ENCODE measurements at places on chromosomes 6 and 20.
A peak's percentile ranks its signal among the peaks of the same experiment; 100 is the strongest.

- DNase-seq, result no peak
Measured at GRCh38 chr20:22904386-22904785, 130.7 kb upstream of the SSTR4 start.

GRCh38 chr6:170575250-170575649 lies 9.2 kb downstream of the PDCD2 start:
- no peak for DNase-seq

- DNase-seq, result no peak
Measured at GRCh38 chr6:32551410-32551809, 21.3 kb upstream of the HLA-DRB5 start.

DNA sequence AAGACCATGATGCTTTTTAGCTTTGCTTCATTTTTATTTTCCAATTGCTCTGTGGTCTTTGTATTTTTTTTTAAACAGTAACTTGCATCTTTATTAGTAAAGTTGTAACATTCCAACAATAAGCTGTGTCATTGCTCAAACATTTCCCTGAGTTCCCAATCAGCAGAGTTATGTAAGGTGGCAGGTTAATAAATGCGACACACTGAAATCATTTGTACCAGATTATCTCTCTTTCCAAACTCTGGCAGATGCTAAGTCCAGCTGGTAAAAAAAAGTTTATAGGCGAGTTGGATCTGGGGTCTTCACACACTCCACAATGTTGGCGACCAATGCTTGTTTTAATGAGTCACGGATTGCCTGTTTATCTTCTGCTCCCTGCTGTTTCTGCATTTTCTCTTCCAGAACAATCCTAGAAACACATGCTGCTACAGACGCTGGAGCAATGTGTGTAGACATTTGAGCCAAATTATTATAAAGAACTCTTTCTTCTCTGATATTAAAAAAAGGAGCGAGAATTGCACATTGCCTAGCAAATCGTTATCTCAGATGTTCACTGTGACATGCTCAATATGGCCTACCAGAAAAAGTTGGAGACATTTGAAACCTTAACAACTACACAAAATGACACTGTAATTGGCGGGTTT lies 113.6 kb upstream of the IFNGR1 start:
- no peak for DNase-seq

- no peak for DNase-seq
Measured at GRCh38 chr20:39082622-39083398, 120.7 kb downstream of the DHX35 start.

GRCh38 chr6:111837007-111837406 lies 36.2 kb downstream of the FYN start:
- DNase-seq, result no peak

GRCh38 chr20:34979366-34980153 lies 23.9 kb downstream of the MYH7B start:
- no peak for DNase-seq

GRCh38 chr20:10591946-10592521 lies 81.8 kb downstream of the JAG1 start:
- no peak for DNase-seq

DNA sequence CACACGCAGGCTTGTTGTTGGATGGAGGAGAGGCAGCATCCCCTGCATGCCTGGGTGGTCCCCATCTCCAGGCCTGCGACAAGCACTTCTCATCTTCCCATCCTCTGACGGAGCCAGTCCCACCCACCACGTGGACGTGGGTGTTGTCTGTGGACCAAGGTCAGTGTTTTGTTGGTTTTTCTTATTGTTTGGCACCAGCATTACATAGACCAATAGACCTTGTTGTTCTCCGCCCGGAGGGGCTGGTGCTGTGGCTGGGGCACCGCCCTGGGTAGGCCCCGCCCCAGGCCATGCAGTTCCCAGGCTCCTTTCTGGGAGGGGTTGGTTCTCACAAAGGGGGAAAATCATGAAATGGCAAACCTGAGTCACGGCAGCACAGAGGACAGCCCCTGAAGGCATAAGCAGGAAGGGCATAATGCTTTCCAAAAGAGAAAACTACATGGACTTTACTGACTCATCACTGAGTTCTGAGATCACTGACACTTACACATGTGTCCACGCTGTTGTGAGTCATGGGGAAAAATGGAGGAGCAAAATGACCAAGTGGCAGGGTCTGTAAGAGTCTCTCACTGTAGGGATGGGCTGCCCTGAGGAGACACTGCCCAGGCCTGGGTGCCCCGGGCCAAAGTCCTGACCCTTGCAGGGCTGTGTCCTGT lies 90.8 kb downstream of the THBS2 start:
- no peak for DNase-seq

GRCh38 chr20:46151936-46152335 lies 33.8 kb downstream of the CD40 start:
- no peak for DNase-seq

GRCh38 chr6:27502508-27503435 lies 29.9 kb upstream of the ZNF184 start:
- peak; percentile 45 for DNase-seq

GRCh38 chr6:154440022-154440421 lies 70.5 kb downstream of the CNKSR3 start:
- DNase-seq, result no peak

DNA sequence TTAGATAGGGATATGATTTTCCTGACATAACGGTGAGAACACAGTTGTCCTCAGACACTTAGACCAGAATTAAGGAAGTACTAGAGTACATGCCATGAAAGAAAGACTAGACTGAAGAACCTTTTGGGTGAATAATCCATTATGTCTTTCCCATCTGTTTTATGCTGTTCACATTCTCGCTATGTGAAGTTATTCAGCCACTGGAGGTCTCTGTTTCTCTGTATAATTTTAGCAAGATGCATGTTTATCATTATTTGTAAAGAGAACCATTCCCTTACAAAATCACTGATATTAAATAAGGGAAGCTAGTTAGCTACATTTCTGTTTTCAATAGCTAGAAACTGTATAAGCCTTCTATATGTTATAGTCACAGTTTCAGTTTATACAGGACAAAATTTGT lies 391.9 kb downstream of the CD109 start:
- DNase-seq, result no peak

DNA sequence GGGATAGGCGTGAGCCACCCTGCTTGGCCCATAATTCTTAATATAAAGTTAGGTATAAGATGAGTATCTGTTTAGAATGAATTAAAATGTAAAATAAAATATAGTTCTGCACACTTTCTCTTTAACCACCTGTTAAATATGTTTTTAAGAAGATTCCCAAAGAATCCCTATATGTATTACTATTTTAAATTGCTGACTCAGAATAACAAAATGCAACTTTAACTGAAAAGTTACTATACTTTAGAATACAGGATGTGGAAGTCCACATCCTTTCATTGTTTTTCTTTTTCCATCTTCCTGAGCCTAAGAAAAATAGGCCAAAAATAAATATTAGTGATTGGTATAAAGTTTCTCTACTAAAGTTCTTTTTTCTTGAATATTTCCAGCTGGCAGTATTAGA lies 325.6 kb upstream of the EYS start:
- no peak for DNase-seq

GRCh38 chr6:157170535-157170934 lies 152.8 kb downstream of the TMEM242 start:
- DNase-seq, result no peak

- DNase-seq, result no peak
Measured at GRCh38 chr6:793261-793660, 100.3 kb upstream of the EXOC2 start.

DNA sequence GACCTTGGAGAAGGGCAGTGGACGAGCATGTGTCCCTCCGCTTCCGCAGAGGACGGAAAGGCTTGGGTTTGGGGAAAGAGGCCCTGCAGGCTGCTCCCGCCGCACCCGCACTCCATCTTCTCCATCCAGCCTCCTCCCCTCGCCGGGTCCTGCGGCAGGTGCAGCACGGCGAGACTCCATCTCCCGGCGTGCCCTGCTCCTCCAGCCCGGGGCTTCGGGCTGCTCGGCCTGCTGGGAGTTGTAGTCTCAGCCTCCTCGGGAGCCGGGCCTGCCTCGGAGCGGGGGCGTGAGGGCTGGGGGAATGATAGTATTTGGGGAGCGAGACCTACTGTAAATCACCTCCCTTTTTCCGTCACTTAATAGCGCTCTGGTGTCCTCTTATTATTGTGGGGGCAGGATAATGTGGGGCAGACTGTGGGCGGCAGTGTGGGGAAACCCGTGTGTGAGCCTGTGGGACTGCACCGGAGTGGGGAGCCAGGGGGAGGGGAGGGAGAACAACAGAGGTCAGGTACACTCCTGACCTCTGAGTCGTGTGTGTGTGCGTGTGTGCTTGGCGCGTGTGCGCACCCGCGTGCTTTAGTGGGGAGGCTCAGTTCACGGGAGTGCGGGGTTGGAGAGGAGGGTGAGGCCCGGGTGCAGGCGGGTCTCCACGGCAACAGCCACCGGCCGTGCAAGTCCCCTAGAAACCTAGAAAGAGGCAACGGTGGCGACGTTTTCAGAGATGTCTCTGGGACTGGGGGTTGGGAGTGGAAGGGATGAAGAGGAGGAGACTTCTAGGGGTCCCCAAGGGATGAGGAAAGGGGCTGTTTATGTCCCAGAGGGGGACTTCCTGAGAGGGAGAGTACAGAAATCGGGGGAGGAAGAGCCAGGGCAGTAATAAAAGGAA lies 4.1 kb downstream of the TTBK1 start:
- DNase-seq, result peak; percentile 61

GRCh38 chr6:39377539-39377950 lies 55.0 kb upstream of the KCNK16 start:
- DNase-seq, result no peak

DNA sequence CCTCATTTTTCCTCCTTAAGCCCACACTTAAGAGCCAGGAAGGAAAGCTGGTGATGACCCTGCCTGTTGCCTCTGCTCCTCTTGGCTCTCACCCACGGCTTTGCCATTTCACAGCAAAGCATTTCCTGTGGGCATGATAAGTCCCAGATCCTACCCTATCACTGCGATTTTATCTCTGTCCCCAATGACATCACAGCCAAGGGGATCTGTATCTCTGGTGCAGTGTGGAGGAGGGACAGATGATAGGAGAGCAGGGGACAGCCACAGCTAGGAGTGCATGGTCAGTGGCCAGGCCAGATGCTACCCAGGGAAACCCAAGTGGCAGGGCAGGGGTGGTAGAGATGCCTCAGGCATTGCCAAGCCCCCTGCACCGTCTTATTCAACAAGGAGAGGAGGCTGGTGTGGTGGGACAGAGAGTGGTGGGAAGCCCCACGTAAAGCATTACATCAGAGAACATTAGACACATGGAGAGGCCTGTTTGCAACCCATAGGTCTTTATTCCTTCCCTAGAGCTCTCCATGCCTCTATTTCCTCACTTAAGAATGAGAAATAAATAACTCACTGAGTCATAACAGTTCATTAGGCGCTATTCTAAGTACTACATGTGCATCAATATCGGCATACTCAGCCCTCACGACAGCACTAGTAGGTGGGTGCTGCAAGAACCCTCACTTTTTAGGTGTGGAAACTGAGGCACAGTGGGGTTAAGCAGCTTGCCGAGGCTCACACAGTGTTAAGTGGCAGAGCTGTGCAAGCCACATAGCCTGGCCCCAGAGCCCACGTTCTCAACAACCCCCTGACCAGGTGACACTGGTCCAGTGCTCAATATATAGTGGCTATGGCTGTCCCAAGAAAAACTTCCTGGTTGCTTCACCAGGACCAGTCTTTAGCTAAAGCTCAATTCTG lies 4.6 kb downstream of the TFEB start:
- no peak for DNase-seq

GRCh38 chr6:13273931-13274706 lies 54.2 kb downstream of the TBC1D7 start:
- peak; percentile 54 for DNase-seq

- DNase-seq, result no peak
Measured at GRCh38 chr6:113328886-113329381, 528.2 kb upstream of the MARCKS start.

DNA sequence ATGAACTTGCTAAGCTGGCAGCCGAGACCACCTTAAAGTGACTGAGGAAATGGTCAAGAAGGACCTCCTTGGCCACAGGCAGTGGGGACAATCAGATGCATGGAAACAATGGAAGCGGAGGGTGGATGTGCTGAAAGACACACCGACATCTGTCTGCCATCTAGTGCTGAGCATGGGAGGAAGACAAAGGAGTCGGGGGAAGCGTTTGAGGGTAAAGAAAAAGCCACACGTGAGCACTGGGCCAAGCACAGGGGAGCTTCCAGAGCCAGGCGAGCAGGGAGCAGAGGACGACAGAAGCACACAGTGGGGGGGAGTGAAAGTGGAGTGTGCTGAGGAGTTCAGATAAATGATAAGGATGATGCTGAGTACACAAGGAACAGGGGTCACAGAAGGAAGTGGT lies 367.8 kb downstream of the ZFAND3 start:
- no peak for DNase-seq

DNA sequence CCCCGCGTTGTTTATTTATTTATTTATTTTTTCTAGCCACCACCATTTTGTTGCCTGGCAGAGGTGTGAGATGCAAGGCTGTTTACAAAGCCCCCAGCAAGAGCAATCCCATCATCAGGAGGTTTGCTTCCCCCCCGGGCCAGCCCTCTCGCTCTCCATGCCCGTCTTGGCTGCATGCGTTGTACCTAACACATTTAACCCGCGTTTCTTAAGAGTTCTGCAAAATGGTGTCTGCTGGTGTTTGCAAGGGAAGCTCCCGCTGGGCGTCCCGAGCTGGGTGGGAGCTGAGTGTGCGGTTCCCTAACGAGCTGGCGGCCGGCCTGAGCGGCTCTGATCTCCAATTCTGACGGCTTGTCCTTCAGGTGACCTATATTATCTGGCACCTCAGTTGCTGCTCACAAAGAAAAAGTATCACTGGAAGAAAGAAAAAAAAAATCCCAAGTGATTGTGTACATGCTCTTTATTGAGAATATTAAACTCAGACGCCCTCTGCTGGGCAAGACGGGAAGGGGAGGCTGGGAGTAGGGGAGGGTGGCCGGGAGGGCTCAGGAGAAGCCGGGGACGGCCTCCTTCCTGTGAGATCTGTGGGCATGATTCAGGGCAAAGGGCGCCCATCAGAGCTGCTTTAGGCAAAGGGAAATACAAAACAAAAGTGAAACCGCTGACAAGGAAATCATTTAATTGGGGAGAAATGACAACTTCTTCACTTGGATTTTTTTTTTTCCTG lies 154.8 kb downstream of the BCAS1 start:
- DNase-seq, result peak; percentile 90

DNA sequence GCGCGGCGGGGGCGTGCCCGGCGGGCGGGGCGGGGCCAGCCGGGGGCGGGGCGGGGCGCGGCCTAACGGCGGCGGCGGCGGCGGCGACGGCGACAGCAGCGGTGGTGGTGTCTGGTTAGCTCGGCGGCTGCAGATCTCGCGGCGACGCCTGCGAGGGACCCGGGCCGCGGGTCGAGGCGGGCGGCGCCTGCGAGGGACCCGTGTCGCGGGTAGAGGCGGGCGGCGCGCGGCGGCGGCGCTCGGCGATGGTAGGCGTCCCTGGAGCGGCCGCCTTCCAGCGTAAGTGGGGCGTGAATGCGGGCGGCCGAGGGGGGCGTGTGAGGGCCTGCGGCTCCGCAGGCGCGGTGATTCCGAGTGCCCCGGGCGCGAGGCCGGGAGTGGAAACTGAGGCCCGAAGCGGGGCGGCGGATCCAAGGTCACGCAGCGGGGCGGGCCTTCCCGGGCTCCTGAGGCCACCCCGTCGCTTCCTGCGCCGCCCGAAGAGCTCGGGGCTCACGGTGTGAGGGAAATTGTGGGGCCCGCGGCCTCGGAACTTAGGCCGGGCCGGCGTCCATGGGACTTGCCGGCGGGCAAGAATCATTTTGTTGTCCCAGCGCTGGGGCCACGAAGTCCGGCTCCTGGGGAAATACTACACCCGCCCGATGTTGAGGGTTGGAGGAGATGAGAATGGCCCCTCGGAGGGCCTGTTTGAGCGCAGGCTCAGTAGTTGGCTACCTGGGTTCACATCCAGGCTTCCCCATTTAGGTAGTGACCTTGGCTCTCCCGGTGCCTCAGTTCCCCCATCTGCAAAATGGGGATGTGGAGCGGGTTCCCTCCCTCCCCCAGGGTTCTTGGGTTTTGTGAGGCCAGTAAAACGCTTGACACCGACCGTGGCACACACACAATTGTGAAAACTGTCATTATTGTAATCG lies at the start of gene CBFA2T2:
CBFA2T2 (plus strand) TSS at position 74 of the 911 bp plus-strand sequence; CDS start at position 246, 172 bp downstream.
- DNase-seq, result peak; percentile 13

Data from stimulated activated CD4-positive, alpha-beta T cell treated with anti-CD3 and anti-CD28 coated beads, TNF-alpha, amount 100 ng/mL, for 1 hour (primary cell).